ENCODE measurements at places on chromosomes 1 and 21.

DNA sequence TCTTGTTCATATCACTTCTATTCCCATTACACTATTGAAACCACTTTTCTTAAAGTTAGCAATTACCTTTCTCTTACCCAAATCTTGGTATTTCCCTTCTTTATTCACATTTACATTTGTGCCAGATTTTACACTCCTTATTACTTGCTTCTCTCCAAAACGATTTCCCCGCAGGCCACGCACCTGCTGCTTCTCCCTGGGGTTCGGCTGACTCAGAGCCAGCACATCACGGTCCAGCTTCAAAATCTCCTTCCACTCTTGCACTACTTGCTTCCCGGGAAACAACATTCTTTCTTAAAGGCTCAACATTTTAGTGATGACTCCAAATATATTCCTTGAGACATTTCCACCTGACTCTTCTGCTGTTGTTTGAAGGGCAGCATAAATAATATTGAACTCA, 20.7 kb downstream of the LHX9 start:
- no peak for DNase-seq

DNA sequence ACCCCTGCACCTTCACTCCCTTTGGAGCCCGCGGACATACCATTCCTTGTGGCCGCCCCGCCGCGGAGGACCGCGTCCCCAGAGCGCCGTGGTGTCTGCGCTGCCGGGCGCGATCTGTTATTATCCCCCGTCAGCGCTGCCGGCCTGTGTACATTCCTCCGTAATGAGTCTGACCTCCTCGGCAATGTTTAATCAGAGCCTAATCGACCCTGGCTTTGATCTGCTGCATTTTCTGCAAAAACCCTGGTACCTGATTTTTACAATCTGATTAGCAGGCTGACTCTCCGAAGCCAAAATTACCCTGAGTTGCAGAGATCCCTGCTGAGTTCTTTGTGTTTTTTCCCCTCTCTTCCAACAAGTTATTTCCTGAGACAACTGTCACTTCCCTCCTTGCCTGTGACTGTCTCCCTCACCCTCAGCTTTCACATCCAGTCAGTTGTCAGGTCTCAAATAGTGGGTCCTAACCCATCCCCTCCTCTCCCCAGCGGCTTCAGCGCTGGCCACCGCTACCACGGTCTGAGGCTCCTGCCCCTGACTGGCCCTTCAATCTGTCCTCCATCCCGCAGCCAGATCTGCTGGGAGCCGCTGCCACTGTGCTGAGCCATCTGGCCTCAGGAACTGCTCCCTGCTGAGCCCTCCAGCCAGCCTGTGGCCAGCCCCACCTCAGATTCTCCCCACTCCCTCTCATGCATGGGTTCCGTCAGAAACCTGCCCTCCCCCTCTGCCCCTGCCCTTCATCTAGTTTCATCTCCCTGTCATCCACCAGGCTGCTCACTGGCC, 53.5 kb downstream of the GLIS1 start:
- no peak for DNase-seq

GRCh38 chr1:53195246-53196016, 1.2 kb upstream of the CPT2 start:
- no peak for DNase-seq

DNA sequence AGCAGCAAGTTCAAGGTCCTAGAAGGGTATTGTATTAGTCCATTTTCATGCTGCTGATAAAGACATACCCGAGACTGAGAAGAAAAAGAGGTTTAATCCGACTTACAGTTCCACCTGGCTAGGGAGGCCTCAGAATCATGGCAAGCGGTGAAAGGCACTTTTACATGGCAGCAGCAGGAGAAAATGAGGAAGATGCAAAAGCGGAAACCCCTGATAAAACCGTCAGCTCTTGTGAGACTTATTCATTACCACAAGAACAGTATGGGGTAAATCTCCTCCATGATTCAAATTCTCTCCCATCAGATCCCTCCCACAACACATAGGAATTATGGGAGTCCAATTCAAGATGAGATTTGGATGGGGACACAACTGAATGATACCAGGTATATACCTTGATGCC, 409.5 kb downstream of the NTNG1 start:
- DNase-seq = no peak

DNA sequence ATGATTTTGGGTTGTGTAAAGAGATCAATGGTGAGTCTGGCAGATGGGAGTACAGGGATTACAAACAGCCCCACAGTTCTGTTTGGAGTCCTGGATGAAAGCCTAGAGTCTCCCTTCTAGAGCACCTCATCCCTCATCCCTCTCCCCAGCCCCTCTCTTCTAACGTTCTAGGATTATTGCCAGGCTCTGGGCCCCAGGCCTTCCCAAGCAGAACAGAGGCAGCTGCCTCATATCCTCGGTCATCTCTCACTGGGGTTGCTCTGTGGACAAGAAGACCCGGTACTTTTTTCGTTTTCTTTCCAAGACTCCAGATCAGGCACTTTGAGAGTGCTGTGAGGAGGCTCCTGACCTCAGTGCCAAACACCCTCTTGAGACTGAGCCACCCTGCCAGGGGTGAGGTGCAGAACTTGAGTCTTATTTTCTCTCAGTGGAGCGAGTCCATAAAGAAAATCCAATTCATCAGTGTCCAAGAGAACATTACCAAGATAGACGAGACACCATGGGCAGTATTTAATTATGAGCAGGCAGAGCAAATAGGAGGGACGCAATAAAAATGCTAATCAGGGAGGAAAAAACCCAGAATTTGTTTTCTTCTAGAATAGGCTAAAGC, 17.1 kb upstream of the KCND3 start:
- no peak for DNase-seq

DNA sequence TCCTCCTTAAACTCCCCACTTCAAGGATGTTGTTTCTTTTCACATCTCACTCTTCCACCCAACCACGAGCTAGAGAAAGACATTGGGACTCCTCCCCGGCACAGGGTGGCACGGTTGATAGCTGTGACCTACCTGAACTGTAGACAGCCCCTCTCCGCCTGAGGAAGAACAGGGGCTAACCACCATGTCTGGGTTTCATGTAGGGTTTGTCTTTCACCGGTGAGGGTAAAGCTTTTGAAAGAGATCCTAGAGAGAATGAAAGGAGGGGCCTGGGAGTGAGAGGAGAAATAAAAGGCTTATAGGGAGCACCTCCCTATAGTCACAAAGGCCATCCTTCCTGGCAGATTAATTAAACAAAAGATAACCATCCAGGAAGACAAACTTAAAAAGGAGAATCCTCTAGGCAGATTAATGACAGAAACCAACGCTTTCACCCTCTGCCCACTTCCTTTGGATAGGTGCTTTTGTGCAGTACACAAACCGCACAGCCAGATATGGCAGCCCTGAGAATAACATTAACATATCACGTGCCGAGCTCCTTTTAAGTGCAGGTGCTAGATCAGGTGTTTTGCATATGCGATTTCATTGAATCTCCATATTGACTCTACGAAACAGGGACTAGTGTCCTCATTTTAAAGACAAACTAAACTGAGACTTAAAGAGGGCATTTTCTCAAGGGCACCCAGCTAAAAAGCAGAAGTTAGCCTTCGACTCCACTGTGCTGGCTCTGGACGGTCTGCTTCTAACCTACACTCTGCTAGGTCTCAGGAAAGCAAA, 178.1 kb upstream of the RUNX1 start:
- no peak for DNase-seq

- DNase-seq = no peak
These were observed 40.1 kb downstream of the SYT6 start for GRCh38 chr1:114113411-114114184.

All from LNCaP clone FGC (cell line).